ENCODE measurements at places on chromosomes 4 and X.
A peak's percentile ranks its signal among the peaks of the same experiment; 100 is the strongest.

DNA sequence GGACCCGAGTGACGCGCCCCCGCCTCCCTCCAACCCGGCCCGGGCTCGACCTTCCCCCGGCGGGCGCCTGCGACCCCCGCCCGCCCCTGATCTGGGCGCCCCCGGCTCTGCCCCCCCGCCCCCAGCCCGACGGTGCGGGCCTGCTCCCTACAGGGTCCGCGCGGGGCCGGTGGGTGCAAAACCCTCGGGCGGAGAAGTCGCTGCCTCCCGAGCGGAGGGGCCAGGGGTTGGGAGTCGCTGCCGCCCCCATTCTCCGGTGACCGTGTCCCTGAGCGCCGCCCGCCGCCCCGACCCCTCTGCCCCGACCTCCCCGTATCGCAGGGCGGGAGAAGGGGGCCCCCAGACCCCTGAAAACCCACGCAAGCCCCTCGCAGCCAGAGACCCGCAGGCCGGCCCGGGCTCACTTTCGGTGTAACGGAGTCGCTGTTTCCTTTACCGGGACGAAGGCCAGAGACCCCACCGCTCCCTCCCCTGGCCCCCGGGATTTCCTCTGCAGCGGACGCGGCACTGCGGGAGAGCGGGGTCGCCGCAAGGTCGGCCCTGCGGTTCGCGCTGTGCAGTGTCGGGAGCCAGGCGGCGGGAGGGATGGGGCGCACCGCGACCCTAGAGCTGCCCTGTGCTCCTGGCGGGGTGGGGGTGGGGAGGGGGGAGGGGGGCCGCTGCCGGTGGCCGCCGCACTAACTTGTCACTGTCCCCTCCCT, 729 bp upstream of the CPLX1 start:
- no peak for DNase-seq

DNA sequence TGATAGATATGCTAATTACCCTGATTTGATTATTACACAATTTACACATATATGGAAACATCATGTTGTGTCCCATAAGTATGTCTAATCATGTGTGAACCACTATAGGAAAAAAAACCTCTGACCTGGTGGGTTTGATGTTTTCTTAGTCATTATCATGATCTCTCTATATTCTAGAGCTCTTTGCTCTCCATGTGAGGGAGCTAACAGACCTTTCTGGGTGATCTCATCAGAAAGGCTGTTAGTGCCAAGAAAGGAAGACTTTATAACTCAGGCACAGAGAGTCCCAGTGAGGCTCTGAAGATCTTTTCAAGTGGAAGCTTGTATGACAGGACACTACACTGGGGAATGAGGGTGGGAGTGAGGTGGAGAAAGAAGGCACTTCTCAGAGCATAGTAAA, 527.7 kb upstream of the MAGEB2 start:
- no peak for DNase-seq

- no peak for DNase-seq
These were observed 33.6 kb upstream of the NOCT start for GRCh38 chr4:138981930-138982390.

DNA sequence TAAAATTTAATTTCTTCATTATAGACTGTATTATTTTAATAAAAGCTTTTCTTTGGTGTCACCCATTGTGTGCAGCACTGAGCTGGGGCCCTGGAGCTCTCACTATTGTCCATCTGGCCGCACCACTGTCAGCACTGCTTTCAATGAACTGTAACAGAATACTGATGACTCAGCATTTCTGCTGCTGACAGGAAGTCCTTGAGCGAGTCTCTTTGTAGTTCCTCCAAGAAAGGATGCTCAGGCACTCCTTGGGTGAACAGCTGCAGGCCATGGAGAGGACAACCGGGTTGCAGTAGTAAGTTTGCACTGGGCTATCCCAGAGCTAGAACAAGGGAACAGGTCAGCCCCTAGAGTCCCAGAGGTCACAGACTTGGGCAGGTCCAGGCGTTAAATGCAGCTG, 81.6 kb downstream of the SORBS2 start:
- no peak for DNase-seq

- peak; percentile 30 for DNase-seq
These were observed 36.6 kb upstream of the UGT2A1 start for GRCh38 chr4:69689599-69689998.

- DNase-seq, result no peak
These were observed 223.5 kb downstream of the AFAP1 start for GRCh38 chr4:7716010-7716721.
